NCI-H2107 (cell line): ENCODE measurements at places on chromosomes 5 and 9.

DNA sequence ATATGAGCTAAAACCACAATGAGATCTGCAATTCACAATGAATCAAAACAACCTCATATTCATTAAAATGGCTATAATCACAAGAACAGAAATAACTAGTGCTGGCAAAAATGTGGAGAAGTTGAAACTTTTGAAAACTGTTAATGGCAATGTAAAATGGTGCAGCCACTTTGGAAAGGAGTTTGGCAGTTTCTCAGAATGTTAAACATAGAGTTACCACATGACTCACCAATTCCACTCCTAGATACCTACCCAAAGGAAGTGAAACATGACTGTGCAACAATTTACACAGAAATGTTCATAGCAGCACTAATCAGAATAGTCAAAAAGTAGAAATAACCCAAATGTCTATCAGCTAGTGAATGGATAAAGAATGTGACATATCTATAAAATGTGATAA, 862.2 kb downstream of the DTWD2 start:
- no peak for DNase-seq

- no peak for DNase-seq
Measured at GRCh38 chr9:121650217-121651007, 1.0 kb upstream of the DAB2IP start.

GRCh38 chr9:13447843-13448422, 168.4 kb upstream of the MPDZ start:
- no peak for DNase-seq

DNA sequence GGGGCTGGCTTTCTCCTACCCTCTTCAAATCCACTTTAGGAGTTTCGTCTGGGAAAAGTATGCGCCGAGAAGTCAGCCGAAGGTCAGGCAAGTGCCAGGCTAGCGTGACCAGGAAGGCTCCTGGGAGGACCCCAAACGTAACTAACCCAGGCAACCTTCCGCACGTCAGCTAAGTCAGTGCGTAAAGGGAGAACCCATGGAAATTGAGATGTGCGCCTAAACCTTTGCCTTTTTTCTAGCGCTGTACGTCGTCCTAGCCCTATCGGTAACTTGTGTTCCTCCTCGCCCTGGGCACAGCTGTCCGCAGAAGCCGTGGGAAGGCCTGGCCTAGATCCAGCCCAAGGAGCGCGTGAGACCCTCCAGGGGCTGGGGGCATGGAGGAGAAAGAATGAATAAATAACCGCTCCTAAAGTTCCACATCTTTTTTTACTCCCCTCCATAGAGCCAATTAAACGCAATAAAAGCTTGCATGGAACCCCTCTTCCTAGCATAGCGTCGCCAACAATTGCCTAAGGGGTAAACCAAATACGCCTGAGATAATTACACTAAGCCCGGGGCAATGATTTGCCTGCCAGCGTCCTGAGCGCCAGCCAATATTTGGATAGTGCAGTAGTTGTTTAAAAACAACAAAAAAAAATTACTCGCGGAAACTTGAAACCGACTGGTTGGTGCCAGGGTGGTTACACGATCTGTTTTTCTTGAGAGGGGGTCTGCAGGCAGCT, 4.0 kb upstream of the FOXB2 start:
- no peak for DNase-seq

- DNase-seq: no peak
Measured at GRCh38 chr5:169142264-169142970, 158.5 kb downstream of the SLIT3 start.

DNA sequence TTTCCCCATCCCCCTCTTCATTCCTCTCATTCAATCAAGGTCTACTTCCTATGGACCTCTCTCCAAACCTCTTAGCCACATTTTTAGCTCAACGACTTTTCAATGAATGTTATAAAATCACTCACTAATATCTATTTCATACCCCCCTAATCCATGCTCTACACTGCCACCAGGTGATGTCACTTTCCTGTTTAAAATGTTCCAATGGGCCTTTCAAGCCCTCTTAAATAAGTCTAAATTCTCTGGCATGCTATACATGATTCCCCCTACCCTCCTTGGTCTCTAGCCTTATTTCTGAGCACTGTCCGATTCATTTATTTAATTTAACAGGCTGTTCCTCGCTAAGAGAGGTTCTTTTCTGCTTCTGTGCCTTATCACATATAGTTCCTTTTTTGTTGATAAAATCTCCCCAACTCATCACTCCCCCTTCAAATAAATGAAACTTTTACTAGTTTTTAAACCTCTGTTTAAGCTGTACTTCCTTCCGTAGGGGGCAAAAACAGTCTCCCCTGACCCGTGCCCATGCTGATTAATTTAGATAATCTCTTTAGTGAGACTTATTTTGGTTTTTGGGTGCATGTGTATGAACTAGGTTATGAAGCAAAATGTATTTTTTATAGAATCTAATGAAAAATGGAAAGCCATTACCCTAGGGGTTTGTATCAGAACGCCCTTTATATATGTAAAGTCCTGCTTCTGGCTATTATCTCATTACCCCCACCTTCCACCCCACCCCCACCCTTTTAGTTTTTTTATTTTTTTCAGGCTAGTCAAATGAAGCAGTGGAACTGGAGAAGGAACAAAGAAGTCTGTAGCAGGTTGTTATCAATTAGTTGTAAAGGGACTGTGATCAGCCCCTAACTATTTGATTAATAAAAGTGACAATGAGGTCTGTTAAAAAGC, 9.0 kb downstream of the ABHD17B start:
- DNase-seq: no peak

- DNase-seq: no peak
Measured at GRCh38 chr5:37811866-37812265, 28.0 kb downstream of the GDNF start.

GRCh38 chr9:136865768-136866103, 372 bp downstream of the EDF1 start:
- no peak for DNase-seq

- DNase-seq: no peak
Measured at GRCh38 chr9:128947277-128947526, 201 bp downstream of the DOLK start.

GRCh38 chr9:120158221-120158620, 421.7 kb downstream of the CDK5RAP2 start:
- no peak for DNase-seq

DNA sequence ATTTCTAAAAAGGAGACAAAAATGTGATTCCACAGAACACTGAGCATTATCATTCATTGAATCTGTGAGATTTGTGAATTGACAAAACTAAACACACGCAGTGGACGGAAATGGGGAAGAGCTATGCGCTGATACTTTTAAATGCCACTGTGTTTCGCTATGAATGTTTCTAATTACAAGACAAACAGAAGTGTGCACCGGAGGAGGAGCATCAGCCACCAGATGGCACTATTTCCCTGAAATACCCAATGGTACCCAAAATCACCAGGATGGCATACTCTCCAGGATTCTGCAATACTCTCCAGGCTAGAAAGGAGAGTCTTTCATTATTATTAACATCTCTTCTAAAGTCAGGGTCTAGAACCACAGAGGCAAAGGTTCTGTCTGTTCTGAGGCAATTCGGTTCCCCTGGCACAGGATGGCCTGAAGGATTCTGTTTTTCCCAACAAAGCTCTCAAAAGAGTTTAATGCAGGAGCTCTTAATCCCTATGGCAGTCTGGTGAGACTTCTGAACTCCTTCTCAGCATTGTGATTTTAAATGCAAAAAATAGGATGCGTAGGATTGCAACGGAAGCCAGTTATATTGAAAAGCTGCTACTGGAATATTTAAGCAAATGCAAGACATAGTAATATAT, 13.8 kb upstream of the PUM3 start:
- DNase-seq: peak; percentile 45

GRCh38 chr5:64923151-64923685, 154.5 kb downstream of the CWC27 start:
- DNase-seq: no peak

GRCh38 chr9:129407905-129408452, 212.9 kb downstream of the C9orf50 start:
- no peak for DNase-seq

DNA sequence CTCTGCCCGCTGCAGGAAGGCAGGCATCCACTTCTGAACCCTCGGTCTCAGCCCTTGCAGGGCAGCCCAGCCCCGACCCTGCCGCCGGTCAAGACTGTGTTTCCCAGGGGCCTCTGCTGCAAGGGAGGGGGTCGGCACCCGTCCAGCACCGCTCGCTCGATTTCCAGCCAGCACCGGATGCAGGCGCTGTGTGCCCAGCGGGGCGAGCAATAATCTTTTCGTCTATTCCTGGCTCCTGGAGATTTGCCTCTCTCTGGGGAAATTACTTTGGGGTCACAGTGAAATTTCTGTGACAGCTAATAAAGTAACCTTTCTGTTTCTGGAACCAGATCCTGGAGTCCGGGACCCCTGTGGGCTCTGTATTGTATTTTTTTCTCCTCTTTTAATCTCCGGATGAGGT, 155.3 kb downstream of the COL23A1 start:
- no peak for DNase-seq

DNA sequence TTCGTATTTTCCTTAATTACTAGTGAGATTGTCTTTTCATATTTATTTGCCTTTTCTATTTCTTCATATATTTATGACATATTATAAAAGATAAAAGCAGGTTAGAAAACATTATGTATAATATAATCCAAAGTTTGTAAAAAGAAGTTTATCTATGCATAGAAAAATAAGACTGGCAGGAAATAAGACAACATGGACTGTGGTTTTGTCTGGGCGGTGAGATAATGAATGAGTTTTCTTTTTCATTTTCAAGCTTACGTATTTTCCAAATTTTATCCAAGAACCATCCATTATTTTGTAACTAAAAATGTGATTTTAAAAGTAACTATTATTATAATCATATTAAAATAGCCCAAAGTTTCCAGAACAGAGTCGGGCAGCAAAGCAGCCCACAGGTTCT, 109.8 kb upstream of the MVB12B start:
- DNase-seq: no peak

GRCh38 chr5:112316731-112317130, 102.3 kb downstream of the EPB41L4A start:
- no peak for DNase-seq

- no peak for DNase-seq
Measured at GRCh38 chr9:87070336-87070735, 123.0 kb upstream of the GAS1 start.

DNA sequence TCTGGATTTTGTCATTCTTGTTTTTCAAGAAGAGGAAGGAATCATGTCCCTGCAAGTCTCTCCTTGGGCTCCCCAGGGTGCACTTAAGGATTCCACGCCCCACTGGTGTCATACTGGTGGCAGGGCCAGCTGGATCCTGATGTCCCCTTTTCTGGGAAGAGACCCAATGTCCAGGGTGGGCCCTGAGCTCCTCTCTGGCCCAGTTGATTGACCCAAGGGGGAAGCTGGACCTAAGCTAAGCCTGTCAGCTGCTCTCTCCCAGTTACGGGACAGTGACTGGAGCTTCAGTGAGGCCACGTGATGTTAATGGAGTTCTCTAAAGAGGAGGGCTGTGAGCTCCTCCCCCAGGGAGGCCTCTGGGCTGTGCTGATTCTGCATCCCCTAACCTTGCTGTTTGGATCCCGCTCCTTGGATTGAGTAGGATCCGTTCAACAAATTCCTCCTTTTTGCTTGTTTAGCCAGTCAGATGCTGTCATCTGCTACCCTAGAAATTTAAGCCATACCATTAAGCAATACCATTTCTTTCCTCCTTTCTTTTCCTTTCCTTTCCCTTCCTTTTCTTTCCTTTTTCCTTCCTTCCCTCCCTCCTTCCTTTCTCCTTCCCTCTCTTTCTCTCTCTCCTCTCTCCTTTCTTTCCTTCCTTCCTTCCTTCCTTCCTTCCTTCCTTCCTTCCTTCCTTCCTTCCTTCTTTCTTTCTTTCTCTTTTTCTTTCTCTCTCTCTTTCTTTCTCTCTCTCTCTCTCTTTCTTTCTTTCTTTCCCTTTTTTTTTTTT, 17.2 kb downstream of the NKX2-5 start:
- DNase-seq: no peak

DNA sequence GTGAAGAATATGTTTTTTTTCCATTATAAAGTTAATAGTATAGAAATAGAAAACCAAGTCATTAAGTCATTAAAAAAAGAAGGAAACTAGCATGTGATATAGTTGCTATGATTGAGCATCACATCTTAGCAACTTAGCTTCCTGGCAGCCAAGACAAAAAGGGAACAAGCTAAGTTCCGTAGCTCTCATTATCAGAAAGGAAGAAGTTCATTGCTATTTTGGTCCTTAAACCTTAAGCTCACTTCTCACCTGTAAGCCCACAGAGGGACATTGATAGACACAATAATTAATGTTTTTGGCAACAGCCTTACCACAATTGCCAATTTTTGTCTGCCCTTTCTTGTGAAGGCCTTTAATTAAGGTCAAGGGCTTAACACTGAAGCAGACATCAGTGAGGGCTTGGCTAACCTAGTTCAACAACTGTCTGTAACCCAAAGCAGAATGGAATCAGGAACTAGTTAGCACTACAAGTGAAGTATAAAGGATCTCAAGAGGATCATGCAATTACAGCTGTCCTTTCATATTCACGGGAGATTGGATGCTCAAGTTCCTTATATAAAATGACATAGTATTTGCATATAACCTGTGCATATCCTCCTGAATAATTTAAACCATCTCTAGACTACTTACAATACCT, 24.0 kb upstream of the KLF4 start:
- DNase-seq: no peak

- DNase-seq: no peak
Measured at GRCh38 chr5:154198611-154199230, 8.2 kb downstream of the GALNT10 start.

DNA sequence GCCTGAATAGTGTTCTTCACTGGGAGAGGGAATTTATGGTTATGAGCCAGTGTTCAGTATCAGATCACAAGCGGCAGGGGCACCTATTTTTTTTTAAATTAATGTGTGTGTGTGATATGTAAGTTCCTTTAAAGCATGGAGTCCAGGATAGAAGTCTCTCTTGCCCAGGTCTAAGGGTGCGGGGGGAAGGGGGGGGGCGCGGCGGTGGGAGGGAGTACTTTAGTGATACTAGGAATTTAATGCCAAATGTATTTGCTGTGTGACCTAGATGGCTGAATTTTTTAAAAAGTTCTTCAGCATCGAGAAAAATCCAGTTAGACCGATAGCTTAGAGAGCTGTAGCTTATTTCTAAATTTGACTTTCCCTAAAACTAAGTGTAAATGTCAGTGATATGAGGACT, 1.5 kb upstream of the FCHO2 start:
- DNase-seq: no peak

DNA sequence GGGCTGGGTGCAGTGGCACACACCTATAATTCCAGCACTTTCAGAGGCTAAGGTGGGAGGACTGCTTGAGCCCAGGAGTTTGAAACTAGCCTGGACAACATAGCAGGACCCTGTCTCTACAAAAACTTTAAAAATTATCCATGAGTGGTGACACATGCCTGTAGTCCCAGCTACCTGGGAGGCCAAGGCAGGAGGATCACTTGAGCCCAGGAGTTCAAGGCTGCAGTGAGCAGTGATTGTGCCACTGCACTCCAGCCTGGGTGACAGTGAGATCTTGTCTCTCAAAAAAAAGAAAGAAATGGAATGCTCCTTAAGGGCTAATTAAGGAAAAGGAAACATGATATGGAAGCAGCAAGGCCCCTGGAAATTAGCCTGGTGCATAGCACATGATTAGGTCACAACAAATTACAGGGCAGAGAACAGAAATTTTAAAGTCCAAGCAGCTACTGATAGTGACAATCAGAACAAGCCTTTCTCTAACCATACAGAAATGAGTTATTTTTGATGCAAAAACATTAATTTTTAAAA, 19.5 kb downstream of the ANKH start:
- DNase-seq: no peak
